ENCODE measurements at places on chromosomes 1 and 21.

DNA sequence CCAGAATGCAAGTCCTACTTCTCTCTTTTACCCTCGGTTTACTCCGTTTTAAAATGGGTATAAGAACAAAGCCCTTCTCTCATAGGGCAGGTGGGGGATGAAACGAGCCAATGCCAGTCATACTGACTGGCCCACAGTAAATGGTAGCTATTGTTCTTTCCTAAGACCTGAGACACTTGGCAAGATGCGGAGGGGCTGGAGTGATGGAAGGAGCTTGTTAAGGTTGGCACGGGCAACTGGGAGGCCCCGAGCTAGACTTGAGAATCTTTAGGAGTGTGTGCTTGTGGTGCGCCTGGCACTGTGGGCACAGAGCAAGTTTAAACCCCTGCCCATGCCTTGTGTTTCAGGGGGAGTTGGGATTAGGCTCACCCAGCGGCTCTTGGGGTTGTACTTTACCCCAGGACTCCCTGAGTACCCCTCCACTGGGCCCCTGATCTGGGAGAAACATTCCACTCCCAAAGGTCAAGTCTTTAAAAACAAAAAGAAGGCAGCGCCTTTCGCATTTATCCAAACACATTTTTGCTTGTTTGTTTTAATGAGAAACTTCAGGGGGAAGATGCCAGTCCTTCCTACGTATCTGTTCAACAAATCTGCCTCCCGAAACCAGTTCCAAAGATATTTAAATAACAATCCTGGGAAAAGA, 240.6 kb upstream of the TMEM51 start:
- DNase-seq, result no peak

DNA sequence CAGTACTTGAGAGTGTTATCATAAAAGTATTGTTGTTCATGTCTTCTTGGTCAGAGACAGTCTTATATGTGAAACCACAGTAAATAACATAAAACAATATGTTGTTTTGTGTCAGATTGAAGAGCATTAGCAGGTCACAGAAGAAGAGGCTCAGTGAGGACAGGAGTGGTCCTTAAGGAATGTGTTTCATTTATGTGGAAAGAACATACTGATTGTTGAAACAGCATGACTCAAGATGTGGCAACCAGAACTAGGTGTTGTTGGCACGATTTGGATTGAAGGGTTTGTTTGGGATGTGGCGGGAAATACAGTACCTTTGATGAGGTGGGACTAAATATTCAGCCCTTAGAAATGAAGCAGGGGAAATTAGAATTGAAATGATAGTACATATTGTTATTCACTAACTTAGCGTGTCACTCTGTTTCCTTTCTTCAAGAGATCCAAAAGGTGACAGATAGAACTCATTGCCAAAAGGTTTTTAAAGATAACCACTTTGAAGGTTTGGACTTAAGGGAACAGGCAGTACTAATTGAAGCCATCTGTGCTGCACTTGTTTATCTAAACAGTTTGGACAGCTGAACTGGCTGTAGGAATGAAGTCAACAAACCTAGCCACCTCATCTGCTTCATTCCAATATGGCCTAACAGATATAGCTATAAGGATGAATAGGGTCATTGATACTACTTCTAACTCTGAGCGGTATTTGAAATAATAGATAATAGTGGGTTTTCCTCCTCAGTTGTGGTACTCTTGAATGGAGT, 14.4 kb downstream of the RALGPS2 start:
- no peak for DNase-seq

GRCh38 chr1:66374561-66375111, 159.3 kb upstream of the SGIP1 start:
- no peak for DNase-seq

GRCh38 chr1:52532731-52533327, 20.1 kb downstream of the TUT4 start:
- DNase-seq, result no peak

DNA sequence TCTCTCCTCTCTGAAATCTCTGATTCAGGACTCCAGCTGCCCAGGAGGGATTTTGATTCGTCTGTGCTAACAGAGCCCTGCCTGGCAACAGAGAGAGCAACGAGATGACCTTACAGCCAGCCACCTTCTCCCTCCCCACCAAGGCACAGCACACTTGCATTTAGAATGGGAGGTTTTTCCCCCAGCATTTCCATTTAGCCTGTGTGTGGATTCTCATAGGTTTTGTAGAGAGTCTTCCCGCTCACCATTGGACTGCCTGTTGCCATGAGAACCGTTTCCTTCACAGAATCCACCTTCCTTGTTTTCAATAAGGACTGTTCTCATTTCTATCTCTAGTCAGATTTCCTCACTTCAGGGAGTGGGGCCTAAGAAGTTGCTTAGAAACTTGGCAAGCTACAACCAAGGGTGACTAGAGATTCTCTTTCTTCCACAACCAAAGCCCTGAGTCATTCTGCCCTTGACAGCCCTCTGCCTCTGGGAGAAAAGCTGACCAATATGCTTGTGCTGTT, 5.8 kb upstream of the IKBKE start:
- no peak for DNase-seq

- no peak for DNase-seq
Observed at GRCh38 chr1:110158261-110158660, 8.0 kb downstream of the SLC6A17 start.

- DNase-seq, result no peak
Observed at GRCh38 chr1:39758556-39759435, 12.4 kb downstream of the OXCT2 start.

- DNase-seq, result no peak
Observed at GRCh38 chr1:220886470-220887201, 7.4 kb downstream of the HLX start.

- DNase-seq, result no peak
Observed at GRCh38 chr1:32305310-32305709, 13.4 kb downstream of the HDAC1 start.

- peak; percentile 67 for DNase-seq
Observed at GRCh38 chr1:61301824-61302657, 219.7 kb downstream of the NFIA start.

DNA sequence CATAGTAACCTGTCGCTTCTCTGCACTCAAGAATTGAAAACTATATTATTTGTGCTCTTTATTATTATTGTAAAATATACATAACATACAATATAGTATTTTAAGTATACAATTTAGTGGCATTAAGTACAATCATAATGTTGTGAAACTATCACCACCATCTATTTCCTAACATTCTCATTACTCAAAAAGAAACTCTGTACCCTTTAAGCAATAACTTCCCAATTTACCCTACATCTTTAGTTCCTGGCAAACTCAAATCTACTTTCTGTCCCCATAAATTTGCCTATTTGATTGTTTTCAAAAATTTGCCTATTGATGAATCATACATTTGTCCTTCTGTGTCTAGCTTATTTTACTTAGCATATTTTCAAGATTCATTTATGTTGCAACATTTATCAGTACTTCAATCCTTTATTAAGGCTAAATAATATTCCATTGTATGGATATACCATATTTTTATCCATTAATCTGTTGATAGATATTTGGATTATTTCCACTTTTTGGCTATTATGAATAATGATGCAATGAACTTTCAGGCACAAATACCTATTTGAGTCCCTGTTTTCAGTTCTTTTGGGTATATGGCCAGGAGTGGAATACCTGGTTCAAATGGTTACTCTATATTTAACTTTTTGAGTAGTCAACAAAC, 99.6 kb upstream of the DMRTA2 start:
- DNase-seq, result no peak

DNA sequence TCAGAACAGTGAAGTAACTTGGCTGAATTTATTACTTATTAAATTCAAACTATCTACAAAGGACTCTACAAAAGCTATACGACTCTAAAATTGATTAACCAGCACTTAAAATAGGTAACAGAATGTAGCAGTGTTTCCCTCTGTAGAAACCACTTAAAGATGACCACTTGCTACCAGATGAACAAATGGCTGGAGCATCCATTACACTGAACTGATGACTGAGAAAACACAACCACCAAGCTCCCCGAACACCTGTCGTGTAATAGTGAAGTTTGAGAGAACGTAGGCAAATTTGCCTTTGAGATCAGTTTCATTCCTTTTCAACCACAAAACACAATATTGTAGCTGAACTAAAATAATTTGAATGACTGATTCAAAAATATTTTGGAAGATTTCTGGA, 226.7 kb downstream of the KCNT2 start:
- DNase-seq, result no peak

DNA sequence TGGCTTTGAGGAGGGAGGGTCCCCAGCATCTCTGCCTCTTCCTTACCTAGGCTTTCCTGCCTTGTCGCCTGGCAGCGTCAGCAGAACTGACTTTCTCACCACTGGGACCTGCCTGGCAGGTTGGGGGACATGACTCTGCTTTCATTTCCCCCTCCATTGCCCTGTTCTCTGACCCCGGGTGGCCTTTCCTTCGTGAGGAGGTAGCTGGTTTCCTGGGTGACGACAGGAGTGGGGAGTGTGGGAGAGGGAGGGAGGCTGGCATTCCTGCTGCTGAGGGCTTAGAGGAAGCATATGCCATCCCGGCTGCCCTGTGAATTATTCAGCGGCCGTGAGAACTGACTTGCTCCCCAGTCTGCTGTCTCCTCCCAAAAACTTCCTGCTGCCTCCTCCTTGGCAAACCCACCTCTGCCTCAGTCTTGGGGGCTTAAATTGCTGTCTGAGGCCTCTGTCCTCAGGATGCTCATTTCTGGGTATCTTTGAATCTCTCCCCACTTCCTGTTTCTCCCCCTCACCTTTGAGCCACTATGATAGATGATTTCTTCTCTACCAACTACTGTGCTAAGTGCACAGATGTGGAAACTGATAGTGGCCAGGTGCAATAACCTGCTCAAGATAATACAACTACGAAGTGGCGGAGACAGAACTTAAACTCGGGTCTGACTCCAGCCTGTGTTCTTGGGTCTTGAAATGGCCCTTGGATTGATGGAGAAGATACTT, 182.0 kb upstream of the CSF3R start:
- DNase-seq, result no peak

DNA sequence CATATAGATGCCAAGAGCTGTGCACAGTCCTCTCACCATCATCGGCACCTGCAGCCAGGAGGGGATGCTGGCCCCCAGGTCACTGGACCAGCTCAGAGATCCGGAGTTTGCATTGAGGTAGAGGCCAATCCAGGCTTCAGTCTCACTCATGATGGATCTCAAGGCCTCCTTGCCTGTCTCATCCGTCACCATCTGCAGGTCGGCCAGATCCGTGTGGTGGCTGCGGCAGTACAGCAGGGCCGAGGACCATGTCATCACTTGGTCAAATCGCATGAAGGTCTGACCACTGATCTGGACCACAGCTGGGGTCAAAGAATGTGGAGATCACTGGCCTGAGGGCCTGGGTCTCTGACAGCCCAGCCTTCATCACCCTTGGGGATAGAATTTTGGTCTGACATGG, 6.6 kb downstream of the CLEC20A start:
- no peak for DNase-seq

DNA sequence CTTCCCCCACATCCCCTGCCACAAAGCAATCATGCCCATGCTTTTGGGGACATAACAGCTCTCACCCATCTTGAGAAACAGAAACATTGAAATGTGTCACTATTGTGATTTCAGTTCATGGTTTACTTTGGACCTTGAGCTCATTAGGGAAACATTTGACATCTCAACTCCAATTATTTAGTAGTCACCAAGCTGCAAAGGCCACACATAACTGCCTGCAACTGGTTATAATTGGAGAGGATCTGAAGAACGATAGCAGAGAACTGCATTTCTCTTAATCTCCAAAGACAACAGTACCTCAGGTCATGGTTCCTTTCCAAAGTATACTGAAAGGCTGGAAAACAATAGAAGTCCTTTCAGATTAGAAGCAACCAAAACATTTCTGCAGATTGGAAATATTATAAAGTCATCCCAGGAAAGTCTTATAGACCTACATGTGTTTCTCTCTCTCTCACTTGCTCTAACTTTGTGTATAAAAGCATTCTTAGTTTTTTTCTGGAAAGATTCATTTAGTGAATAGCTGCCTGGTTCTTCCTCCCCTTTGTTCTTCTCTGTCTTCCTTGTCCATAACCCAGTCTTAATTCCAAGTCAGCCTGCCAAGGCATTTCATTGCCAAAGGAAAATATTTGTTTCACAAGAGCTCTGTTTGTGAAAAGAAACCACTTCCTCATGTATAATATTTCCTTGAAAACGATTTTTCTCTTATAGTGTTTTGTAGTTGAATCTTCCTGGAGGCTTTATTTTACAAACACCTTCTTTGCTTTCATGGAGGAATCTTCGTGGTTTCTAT, 426.8 kb downstream of the ADGRL2 start:
- no peak for DNase-seq

- no peak for DNase-seq
Observed at GRCh38 chr1:112458756-112459155, 50.0 kb upstream of the WNT2B start.

DNA sequence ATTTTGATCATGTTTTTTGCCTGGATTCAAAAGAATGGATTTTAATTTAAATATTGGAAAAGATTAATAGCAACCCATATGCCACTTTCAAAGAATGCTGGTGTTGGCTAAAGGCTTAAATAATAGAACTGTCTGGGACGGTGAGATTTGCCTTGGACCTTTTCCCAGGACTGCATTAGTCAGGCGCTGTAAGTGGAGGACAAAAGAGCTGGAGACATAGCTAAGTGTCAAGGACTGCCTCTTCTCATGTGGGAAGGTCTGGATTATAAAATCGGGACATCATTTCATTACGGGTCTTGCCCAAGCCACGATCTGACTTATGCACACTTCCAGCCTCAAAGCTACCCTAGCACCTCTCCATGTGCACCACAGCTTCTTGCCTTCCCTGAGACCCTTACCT, 458.5 kb upstream of the DEPDC1 start:
- DNase-seq, result no peak

DNA sequence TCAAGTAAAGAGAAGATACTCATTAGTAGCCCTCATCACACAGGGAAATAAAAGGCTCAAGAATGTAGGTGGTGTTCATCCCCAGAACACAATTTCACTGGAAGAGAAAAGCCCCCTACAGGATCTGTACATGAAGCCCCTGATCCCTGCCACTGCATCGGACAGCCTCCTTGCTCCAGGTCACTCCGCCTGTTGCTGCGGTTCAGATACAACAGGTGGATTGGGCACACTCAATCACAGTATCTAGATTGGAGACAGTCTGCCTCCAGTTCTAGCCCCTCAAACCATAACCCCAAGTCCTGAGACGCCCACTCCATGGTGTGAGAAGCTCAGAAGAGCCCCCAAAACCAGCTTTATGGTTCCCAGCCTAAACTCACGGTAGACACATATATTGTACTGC, 1.1 kb downstream of the SLAMF9 start:
- no peak for DNase-seq

Measured in T-helper 2 cell (primary cell).